ENCODE measurements at places on chromosomes 11 and 22.

GRCh38 chr11:46906609-46907041, 11.7 kb downstream of the LRP4 start:
- DNase-seq, result no peak

DNA sequence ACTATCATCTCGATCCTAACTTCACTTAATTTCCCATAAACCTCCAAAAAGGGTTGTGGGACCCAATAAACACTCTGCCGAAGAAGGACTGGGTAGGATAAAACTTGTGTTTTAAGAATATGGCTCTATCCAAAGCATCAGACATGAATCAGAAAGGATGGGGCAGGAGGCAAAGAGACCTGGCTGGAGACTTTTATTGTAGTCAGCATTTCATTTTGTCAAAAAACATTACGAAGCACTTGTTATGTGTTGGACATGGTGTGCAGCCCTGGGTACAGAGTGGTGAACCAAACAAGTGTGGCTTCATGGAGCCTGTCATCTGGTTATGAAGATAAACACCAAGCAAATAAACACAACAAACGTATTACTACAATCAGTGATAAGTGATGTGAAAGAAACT, 17.3 kb downstream of the IL10RA start:
- DNase-seq, result no peak

GRCh38 chr11:59676205-59676604, 7.4 kb upstream of the PATL1 start:
- no peak for DNase-seq

- DNase-seq, result no peak
Measured at GRCh38 chr11:27388001-27388400, 25.0 kb upstream of the CCDC34 start.

DNA sequence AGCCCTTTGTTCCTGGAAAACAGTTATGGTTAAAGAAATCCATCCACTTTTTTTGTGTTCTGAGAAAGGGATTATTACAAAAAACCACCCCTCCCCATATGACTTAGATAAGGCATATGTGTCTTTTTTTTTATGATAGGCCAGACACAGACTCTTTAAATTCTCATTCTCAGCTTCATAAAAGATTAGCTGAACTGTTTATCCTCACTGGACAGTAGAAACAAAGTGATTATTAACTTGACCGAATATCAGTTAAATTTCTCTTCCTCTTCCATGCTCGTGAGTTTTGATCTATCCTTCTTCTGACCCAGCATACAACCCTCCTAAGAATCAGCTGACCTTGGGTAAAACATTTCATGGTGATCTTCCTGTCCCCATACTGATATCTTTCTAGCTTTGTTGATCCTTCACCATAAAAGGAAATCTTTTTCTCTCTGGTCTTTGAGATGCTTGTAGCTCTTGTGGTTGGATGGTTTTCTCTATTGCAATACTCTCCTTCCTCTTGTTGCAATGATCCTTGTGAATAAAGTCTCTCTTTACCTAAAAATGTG, 26.2 kb downstream of the OR2AG2 start:
- no peak for DNase-seq

DNA sequence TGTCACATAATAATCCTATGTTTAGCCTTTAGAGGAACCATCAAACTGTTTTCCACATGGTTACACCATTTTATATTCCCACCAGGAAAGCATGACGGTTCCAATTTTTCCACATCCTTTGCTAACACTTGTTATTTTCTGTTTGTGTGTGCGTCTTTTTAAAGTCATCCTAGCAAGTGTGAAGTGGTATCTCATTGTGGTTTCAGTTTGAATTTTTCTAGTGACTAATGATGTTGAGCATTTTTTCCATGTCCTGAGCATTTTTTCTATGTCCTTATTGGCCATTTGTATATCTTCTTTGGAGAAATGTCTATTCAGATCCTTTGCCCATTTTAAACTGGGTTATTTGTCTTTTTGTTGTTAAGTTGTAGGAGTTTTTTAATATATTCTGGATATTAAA, 53.7 kb upstream of the DEPDC7 start:
- no peak for DNase-seq

GRCh38 chr11:96326959-96327358, 16.0 kb downstream of the MAML2 start:
- no peak for DNase-seq

GRCh38 chr22:40808018-40808841, 10.9 kb downstream of the SLC25A17 start:
- DNase-seq, result no peak

DNA sequence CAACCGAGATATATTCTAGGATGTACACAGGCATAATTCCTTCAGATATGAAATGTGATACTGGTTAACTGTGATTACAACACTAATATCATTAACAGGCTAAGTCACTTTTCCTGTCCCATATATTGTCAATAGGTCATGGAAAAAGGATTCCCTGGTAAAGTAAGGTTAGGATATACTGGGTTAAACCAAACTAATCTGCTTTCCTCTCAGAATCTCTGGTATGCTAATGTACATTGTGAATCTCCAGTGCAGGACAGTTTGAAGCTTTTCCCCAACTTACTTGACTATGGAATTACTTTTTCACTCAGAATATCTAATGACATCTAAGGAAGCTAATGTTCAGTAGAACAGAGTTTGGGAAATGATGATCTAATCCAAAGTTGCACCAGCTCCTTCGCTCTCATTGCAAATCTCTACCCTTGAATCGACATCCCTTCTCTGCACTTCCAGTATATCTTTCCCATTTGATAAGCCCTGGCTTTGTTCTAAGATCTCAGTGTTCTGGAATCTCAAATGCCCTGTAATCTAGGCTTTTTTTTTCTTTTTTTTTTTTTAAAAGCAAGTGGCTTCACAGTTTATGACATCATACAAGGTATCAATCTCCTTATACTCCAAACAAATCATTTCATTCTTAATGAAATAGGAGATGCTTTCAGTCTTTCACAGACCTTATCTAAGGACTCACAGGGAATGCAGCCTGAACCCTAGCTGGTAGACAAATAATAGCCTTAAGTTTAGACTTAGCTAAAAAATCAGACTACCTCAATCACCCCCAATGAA, 43.8 kb downstream of the COPB1 start:
- DNase-seq, result no peak

GRCh38 chr11:14203321-14203720, 155.7 kb downstream of the RRAS2 start:
- DNase-seq, result no peak

- peak; percentile 90 for DNase-seq
Measured at GRCh38 chr22:27372969-27373670, 428.4 kb downstream of the MN1 start.

GRCh38 chr11:98099371-98099770, 921.4 kb upstream of the CNTN5 start:
- DNase-seq, result no peak

GRCh38 chr22:42892156-42892555, 35.1 kb upstream of the ARFGAP3 start:
- DNase-seq, result no peak

DNA sequence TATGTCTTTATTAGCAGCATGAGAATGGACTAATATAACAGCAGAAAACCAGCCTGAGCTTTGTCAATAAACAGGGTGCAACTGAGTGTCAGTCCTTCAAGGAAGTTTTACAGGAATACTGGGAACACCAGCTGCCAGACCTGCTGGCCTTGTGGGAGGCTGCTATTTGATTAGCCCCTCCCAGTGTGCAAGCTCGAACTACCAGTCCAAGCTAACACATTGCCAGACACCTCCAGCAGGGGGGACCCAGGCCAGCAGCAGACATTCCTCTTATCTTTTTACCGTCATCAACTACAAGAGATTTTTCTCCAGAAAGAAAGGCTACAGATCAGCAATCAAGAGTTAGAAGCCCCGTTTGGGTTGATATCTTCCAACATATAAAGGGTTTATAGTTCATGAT, 942.8 kb upstream of the TENM4 start:
- DNase-seq, result peak; percentile 53

DNA sequence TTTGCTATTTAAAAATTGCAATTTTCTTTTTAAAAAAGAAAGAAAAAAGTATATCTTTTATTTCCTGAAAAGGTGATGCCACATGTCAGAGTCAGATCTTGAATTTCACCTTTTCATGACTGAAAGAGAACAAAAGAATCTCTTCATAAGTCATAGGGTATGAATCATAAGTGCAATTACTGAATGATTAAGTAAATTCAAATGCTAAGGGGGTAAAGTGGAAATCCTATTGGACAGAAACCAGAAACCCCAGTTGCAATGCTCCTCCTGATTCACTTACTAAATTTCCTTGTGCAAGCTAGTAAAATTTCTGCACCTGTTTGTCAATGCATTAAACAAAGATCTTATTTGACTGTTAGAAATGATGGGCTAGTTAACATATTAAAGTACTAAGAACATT, 8.2 kb upstream of the PRRG4 start:
- DNase-seq, result no peak

- DNase-seq, result no peak
Measured at GRCh38 chr11:512761-513595, 5.9 kb upstream of the RNH1 start.
